ENCODE measurements at places on chromosomes 2 and 18.
A peak's percentile ranks its signal among the peaks of the same experiment; 100 is the strongest.

DNA sequence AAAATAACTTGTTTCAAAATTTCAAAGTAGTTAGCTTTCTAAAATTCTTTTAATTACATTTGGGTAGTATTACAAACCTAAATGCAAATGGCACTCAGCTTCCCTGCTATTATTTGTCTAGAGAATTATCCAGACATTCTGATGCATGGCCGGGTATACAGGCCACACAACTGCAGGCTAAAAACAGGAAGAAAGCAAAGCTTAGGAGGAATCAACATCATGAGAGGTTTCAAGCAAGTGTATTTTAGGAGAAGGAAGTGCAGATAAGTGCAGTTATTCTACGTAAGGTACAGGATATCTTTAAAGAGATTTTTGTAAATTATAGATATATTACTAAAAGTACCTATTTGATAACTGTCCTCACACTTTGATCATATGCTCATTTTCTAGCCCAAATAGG lies 46.8 kb upstream of the RNU4ATAC start:
- no peak for DNase-seq

DNA sequence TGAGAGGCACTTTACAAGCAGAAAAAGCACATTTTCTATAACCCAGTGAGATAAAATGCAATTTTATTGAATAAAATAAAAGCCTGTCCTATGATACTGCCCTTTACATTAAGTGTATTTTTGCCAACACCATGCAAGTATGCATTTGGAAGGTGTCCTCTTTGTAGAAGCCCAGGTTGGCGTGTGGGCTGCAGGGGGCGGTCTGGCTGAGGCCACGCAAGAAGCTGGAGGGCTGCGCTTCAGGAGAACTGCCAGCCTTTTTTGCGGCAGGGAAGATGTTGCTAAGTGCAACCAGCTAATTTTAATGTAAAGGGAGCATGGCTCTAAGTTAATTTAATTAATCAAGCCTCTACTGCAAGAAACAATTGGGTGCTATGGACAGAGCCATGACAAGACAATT lies 562.8 kb upstream of the SALL3 start:
- no peak for DNase-seq

- DNase-seq = no peak
Measured at GRCh38 chr2:43748333-43748732, 25.5 kb upstream of the DYNC2LI1 start.

GRCh38 chr2:113716291-113716690 lies 40.2 kb downstream of the SLC35F5 start:
- DNase-seq = no peak

- DNase-seq = peak; percentile 69
Measured at GRCh38 chr2:86414996-86415395, 26.2 kb upstream of the KDM3A start.

DNA sequence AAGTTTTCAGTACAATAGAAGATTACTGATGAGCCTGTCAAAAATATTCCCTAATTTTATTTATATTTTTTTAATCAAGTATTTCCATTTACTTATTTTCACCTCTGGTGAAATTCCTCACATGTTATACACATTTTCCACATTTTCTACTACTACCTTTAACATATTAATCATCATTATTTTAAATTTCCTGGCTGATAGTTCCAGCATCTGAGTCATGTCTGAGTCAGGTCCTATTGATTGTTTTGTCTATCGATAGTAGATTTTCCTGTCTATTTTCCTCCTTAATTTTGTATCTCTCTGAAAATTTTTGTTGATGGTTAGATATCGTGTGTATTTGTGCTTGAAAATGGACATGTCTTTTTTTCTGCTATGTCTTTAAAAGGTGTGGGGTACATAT lies 211.8 kb upstream of the DSEL start:
- no peak for DNase-seq

DNA sequence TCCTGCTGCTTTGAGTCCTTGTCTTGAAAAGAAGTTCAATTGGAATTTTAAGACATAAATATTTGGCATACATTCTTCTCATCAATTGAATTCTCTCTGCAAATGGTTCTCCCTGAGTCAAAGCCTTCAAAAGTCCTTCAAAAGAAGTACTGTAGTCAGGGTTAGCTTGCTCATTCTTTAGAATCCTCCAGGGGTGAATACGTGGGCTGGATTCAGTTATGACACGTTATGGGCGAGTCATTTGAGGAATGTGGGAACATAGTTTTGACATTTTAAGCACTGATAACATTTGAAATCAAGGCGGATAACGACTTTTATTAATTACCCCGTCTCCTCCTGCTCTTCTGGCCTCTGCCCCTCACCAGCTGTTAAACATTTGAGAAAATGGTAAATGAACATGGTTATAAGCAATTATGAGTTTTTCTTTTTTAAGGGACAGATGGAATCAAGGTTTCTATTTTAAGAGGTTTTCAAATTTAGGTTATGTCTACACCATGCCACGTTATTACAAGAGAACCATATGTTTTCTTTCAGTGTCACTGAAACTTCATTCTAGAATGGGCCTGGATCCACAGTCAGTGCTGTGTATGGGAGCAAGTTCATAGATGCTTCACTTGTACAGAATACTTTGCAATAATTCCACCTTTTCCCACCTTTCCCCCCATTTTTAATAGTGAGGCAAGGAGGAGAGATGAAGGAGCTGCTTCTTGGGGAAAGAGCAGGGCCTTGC lies 273.1 kb downstream of the TSN start:
- DNase-seq = no peak

DNA sequence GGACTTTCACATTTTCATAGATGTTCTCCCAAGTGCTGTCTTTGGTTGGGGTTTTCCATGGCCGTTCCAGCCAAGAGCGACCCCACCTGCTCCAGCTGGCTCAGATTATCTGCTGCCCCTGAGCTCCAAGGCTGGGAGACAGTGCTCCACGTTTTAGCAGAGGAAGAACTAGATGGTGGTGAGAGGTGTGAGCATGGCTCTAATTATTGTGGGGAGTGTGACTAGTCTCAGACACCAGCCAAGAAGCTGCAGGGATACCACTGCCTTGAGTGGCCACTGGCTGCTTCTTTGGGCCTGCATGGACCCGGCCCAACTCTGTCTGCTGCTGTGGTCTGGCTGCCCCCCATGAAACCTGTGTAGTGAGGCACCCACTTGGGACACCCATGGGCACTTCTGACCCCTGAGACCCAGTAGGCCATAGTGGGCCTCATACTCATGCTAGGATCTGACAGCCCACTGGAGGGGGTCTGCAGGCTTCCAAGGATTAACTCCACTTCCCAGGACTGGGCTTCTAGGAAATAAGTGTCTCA lies 2.8 kb upstream of the NCL start:
- no peak for DNase-seq

- DNase-seq = no peak
Measured at GRCh38 chr2:191233533-191233932, 11.7 kb upstream of the MYO1B start.

GRCh38 chr18:63850020-63850419 lies 37.5 kb upstream of the SERPINB2 start:
- peak; percentile 50 for DNase-seq

DNA sequence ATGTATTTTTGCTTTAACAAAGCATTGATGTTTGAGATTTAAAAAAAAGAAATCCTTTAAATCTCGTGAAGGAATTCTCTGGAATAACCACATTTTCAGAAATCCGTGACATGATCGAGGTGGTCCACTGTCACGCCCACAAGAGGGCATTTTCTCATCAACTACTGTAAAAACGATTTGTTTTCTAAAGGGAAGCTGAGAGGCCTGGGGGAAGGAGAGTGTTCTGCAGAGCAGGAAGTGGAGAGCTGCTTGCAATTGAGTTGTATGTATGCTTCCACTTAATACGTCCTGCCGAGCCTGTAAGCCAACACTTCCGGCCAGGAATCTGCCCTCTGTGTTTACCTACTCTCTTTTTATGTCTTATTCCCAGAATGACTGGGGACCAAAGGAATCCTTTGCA lies 19.4 kb downstream of the KLHL29 start:
- DNase-seq = peak; percentile 76

DNA sequence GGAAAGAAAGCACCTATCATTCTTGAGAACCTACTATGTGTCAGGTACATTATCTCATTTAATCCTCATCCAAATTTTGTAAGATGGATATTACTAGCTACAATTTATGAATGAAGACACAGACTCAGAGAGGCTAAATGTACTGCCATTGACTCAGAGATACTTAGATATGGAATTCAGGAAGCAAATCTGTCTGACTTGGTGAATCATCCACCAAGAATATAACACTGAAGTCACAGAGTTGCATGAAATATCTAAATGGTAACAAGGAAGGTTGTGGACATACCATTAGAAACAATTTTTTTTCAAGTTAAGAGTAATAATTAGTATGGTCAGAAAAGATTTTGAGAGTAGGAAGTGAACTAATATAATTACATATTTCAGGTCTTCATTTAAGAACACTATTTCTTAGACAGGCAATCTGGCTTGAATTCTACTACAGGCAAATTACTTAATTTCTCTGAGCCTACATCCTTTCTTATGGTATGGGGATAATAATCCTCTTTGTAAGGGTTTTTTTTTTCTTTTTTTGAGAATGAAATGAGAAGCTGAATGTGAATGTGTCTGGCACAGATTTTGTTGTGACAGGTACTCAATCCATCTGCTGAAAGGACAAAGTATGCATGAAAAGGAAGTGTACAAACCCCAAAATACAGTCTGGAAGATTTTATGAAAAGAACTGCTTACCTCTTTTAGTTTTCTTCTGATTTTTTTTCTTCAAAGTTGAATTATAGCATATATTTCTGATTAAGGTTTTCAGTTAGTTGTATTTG lies 14.8 kb upstream of the C2orf66 start:
- DNase-seq = peak; percentile 78

DNA sequence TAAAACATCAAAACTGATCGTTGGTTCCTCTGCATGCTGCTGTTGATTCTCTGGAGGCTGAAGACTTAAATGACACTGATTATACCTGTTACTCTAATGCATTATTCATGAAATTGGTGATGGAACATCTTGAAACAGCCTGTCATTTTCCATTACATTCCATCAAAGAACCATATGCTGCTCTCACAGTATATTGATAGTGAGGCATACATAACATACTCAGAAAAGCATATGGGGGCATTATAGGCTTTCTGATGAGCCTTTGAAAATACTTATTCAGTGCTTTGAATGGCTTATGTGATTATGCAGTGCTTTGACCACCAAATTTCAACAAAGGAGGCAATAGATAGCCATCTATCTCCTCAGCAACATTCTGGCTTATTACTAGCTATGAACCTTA lies 392.1 kb downstream of the CDH19 start:
- DNase-seq = no peak

DNA sequence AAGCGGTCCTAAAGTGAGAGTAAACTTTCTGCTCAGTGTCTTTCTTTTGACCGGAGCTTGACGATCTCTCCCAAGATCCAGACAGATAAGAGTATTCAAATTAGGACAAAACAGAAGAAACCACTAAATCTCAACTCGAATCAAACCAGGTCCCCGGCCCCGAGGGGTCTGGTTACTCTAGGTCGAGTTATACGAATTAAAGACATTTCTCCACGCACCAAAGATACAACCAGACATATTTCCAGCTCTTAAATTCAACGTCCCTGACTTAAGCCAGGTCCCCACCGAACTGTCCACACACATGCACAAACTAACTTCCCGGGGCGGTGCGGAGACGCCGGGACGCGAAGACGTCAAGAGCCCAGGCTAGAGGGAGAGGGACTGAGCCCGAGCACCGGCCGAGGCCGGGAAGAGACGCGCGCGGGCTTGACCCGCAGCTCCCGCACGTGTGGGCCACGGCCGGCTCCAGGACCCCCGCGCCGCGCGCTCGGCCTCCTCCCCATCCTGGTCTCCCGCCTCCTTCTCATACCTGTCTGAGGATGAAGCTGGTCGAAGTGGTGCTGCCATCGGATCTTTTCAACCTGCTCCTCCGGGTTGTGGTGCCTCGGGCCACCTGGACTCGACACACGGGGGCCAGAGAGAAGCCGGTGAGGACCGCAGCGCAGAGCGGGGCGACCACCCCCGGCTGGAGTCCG lies 896 bp downstream of the CACNB4 start:
- no peak for DNase-seq

DNA sequence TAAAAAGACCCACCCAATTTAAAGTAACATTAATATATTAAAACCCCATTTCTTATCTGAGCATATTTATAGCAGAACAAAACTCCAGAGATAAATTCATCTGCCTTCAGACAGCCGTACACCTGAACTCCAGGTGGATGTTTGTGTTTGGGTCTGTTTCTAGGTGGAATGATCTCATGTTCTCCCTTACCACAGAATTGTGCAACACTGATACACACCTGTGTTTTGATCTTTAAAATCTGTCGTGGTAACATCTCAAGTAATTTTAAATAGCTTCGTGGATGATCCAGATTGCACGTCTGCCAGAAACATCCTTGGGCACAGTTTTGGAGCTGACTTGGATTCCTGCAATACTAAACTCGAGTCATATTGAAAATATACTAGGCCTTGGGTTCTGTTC lies 207.5 kb upstream of the FOSL2 start:
- no peak for DNase-seq

- no peak for DNase-seq
Measured at GRCh38 chr2:44119878-44120277, 48.8 kb upstream of the PPM1B start.

GRCh38 chr2:152354909-152355308 lies 19.9 kb downstream of the FMNL2 start:
- DNase-seq = peak; percentile 46

DNA sequence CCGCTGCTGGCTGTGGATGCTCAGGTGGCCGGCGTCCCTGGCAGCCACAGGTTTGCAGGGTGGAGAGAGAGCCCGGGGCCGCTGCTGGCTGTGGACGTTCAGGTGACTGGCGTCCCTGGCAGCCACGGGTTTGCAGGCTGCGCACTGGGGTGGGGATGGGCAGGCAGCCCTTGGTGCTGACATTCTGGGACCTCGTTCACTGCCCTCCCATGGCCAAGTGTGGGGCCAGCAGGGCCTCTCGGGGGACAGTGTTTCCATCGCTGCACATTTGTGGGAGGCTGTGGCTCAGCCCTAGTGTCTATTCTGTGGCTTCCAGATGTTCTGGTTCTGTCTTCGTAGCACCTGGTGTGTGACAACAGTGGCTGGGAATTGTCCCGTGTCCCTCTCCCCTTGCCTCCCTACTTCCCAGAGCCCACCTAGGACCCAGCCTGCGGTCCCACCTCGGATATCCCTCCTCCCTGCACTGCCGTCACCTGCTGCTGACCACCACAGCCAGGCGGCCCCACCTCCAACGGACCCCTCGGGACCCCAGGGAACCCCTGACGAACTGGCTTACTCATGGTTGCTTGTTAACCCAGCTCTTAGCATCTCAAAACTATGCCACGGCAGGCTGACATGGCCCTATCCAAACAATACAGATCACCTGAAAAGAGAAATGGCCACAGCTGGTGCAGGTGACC lies 915 bp downstream of the CROCC2 start:
- DNase-seq = no peak

GRCh38 chr2:27797841-27798240 lies 26.3 kb downstream of the MRPL33 start:
- no peak for DNase-seq

DNA sequence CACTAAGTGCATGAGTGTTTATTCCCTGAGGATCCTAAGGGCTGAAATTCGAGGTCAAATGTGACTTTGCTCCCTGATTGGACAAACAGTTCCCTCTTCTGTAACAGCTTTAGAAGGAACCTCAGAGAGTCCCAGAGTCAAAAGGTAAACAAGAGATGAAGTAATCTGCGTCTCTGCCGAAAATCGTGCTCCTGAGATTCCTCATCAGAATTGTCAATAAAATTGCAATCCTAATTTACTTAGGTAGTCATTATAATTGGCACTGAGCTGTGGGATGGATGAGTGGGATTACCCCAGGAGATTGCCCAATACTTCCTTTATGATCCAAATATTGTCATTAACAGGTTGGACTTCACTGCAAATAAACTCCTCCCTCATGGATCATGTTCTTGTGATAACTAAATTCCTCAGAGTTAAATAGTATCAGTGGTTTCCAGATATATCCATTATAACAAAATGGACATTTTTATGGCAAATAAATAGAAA lies 907 bp upstream of the SUCLG1 start:
- no peak for DNase-seq

Data from LHCN-M2 (cell line).